Peyer's patch (tissue), 4 donors: ENCODE measurements at places on chromosomes 7 and 10.
A peak's percentile ranks its signal among the peaks of the same experiment; 100 is the strongest.

GRCh38 chr10:13074563-13075451 is 25.2 kb upstream of the OPTN start:
- DNase-seq = peak; percentile 72

GRCh38 chr7:18345641-18346234 is 149.8 kb upstream of the HDAC9 start:
- DNase-seq = no peak

GRCh38 chr10:109892117-109892516 is 31.2 kb downstream of the XPNPEP1 start:
- DNase-seq = no peak

DNA sequence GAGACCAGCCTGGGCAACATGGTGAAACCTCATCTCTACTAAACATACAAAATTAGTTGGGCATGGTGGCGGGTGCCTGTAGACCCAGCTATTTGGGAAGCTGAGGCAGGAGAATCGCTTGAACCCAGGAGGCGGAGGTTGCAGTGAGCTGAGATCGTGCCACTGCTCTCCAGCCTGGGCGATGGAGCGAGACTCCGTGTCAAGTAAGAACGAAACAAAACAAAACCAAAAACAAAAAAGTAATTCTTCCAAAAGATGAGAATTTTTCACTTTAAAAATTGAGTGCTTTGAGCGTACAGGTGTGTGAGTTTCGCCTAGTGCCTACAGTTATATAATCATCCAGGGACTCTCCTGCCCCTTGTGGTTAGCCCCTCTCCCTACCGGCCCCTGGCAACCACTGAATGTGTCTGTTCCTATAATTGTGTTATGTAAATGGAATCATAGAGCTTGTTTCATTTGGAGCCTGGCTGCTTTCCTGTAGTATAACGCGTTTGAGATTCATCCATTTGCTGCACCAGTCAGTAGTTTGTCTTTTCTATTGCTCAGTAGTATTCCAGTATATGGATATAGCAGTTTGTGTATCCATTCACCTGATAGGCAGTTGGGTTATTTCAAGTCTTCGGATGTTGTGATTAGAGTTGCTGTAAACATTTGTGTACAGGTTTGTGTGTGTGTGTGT is 80.0 kb downstream of the RBM33 start:
- DNase-seq = peak; percentile 47

DNA sequence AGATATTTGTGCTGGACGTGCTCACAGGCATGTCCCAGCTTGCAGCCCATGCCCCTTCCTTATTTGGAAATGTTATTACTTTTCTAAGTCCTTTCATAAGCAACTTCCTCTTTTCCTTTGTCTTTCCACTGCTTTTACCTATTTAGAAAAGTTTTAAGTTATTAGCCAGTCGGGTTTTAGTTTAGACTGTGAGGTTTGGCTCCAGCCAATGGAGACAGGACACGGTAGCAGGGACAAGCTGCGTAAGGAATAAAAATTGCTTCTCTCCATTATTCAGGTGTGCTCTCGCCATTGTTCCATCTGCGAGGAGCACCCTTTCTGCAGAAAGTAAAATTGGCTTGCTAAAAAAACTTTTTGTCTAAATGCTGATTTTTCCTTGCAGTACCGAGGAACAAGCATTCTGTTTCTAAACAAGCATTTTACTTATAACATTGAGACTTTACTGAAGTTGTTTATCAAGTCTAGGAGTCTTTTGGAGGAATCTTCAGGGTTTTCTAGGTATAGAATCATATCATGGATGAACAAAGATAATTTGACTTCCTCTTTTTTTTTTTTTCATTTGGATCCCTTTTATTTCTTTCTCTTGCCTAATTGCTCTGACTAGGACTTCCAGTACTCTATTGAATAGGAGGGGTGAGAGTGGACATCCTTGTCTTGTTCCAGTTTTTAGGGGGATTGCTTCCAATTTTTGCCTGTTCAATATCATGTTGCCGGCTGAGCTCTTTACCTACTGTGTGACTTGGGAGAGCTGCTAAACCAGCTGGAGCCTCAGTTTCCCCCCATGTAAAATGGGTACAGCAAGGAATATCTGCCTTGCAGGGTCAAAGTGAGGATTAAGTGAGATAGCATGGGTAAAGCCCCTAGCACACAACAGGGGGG is 63.8 kb downstream of the ALOX5 start:
- DNase-seq = no peak

GRCh38 chr10:91284486-91285090 is 64.1 kb downstream of the PCGF5 start:
- no peak for DNase-seq

GRCh38 chr10:46514431-46514861 is 42.0 kb downstream of the GPRIN2 start:
- peak; percentile 46 for DNase-seq

DNA sequence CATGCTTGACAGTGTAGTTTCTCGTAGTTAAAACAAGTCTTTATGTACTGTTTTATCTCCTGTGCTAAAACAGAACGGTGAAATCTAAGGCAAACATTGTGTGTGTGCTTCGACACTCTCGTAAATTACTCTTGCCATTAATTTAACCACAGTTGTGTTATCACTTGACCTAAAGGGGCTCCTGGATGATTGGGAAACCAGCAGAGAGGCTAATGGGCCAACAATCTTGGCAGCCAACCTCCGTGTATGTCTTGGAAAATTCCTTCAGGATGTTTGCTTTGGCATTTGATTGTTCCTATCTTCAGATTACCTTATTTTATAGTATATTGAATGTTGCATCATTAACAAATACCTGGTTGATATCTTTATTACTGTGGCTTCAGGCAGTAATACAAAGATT is 409.5 kb downstream of the SDK1 start:
- no peak for DNase-seq

DNA sequence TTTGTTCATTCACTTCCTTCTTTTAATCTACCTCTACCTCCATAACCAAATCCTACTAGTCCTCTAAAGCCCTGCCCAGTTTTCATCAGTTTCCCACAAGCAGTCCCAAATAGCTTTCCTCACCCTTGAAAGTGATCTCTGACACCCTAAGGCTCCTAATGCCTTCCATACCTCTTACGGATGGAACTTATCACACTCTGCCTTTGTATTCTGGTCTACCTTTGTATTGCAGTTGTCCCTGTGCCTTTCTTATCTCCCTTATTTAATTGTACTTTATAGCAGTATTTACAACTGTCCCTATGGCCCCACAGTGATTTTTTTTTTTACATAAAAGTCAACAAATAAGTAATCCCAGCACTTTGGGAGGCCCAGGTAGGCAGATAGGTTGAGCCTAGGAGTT is 33.8 kb downstream of the ACSL5 start:
- no peak for DNase-seq

- no peak for DNase-seq
Observed at GRCh38 chr7:157521752-157522151, 184.9 kb downstream of the DNAJB6 start.

DNA sequence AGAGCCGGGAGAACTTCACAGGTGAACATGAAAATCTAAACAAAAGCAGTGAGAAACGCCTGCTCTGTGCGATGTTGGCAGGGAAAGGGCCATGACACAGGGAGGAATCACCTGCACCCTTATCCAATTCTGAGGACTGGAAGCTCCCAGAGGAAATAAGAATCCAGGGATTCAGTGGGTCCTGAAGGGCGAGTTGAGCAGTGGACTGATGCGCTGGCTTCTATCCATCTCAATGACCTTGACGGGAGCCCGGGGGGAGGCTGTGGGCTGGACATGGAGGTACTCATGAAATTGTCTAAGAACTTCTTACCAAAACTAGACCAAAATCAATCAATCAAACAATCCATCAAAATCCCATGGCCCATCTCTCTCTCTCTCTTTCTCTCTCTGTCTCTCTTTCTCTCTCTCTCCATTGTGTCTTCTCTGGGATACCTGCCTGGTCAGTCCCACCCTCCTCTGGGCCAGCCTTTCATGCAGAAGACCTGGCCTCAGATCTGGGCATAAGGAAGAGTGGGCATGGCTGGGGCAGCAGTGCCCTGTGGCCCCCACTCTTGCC is 7.2 kb downstream of the CPXM2 start:
- peak; percentile 10 for DNase-seq

- no peak for DNase-seq
Observed at GRCh38 chr10:37754538-37755323, 102.7 kb downstream of the ZNF248 start.

- DNase-seq = peak; percentile 32
Observed at GRCh38 chr10:45432700-45433472, 58.9 kb downstream of the ALOX5 start.

DNA sequence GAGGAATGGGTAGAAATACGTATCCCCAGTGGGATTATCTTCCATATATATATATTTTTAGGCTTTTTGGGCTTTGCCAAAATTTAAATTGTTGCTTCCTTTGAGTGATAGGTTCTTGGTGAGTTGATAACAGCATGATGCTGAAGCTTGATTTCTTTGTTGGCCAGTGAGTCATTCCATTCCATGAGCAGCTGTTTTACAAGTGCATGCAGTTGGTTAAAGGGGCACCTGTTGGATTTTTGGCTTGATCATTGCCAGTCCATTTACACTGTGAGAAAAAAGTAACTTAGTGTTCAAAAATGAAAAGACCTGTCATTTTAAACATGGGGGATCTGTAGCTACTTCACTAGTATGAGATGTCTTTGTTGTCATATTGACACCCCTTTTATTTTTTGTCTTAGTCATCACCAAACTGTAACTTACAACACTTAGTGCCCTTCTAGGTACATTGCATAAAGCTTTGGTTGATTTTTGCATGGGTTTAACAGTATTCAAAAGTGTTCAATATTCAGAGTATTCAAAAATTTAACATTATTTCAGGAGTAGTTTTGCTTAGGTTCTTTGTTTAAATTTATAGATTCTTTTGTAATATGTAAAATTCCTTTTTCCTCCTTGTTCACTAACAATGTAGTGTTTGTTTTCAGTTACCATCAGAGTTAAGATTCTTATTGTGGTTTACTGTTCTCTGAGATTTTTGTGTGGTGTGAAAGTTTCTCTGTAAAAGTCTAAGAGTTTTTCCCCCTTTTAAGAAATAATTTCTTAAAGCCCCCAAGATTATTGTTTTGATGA is 8.8 kb downstream of the AKAP9 start:
- DNase-seq = no peak

DNA sequence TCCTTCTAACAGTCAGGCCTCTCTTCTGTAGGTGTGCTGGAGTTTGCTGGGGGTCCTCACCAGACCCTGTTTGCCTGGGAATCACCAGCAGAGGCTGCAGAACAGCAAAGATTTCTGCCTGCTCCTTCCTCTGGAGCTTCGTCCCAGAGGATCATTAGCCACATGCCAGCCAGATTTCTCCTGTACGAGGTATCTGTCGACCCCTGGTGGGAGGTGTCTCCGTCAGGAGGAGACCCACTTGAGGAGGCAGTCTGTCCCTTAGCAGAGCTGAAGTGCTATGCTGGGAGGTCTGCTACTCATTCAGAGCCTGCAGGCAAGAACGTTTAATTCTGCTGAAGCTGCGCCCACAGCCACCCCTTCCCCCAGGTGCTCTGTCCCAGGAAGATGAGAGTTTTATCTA is 611.1 kb upstream of the COBL start:
- DNase-seq = no peak

DNA sequence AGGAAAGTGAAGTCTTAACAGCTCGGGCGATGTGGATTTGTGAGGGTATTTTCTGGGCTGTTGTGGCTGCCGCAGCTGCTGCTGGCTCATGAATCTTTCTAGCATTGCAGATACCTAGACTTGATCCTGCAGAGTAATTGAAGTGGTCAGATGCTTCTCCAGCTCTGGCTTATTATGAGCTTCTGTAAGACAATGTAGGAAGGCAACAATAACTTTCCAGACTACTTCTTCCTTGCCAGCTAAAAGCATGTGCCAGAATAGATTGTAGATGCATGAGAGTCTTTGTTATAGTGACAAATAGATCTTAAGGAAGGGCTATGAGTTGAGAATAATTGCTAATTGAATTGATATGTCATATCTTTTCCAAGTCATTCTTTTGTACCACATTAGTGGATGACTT is 461.4 kb upstream of the POT1 start:
- no peak for DNase-seq

- DNase-seq = no peak
Observed at GRCh38 chr10:132556994-132557441, 19.4 kb downstream of the INPP5A start.
